ENCODE measurements at places on chromosomes 6 and 20.

DNA sequence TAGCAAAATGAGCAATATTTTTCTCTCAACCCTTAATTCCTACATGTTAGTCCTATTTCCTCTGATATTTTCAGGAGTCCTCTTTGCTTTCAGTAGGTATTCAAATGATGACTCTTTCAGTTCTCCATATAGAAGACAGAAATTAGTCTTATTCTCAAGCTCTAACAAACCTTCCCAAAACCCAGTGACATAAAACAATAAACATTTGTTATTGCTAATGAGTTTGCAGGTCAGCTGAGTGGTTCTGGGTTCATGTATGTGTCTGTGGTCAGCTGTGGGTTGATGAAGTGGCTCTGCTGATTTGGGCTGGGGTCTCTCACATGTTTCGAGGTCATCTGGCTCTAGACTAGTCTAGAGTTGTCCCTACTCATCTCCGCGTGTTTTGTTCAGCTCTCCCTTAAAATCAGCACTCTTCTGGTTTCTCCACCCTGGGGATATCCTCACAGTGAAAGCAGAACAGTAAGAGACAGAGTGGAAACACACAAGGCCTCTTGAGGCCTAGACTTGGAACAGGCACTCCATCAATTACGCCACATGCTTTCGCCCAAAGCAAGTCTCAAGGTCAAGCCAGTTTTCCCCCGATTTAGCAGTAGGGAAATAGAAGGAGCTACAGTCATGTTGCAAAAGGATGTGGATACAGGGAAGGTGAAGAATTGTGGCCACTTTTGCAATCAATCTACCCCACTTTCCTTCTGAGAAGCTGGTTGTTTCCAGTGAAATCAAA is 273.0 kb downstream of the PLCB1 start:
- no peak for DNase-seq

GRCh38 chr6:142913511-142914047 is 31.4 kb downstream of the HIVEP2 start:
- DNase-seq = no peak

- no peak for DNase-seq
Observed at GRCh38 chr6:118354641-118355040, 193.5 kb upstream of the PLN start.

DNA sequence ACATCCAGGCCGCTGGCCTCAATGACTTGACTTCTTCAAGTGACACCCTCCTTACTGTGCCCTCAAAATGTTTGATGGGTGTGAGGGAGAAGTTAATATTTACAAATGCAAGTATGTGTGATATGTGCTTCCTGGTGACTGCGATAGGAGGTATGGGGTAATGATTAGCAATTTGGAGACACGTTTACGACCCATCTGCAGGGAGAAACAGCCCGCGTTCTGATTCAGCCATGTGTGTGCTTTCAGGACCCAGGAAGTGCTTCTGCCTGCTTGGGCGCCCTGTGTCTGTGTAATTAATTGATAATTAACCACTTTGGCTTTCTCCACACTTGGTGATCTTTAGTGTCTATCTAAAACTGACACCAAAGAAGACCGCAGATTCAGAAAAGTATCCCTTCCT is 25.0 kb downstream of the SIRPA start:
- DNase-seq = peak; percentile 97

GRCh38 chr20:49167811-49168507 is 20.2 kb downstream of the STAU1 start:
- no peak for DNase-seq

GRCh38 chr6:161316531-161316930 is 42.7 kb upstream of the AGPAT4 start:
- DNase-seq = no peak

- no peak for DNase-seq
Observed at GRCh38 chr20:41627611-41628244, 9.6 kb upstream of the CHD6 start.

GRCh38 chr20:53301869-53302268 is 291.8 kb downstream of the ZNF217 start:
- no peak for DNase-seq

- DNase-seq = no peak
Observed at GRCh38 chr6:97703661-97704060, 420.6 kb upstream of the MMS22L start.

GRCh38 chr6:26412228-26412627 is 10.2 kb downstream of the BTN3A1 start:
- no peak for DNase-seq

GRCh38 chr20:17613328-17614175 is 43.7 kb downstream of the DSTN start:
- no peak for DNase-seq

- no peak for DNase-seq
Observed at GRCh38 chr20:24996449-24997377, 4.2 kb upstream of the APMAP start.
